ENCODE measurements at places on chromosomes 7 and 10. TPM values are rescaled to one million over a fixed set of nuclear protein-coding genes. Genes with fewer than 3 reads are reported as not detected.
A peak's percentile ranks its signal among the peaks of the same experiment; 100 is the strongest.

The RSPH10B2 gene
- polyA plus RNA-seq, result not detected

The SHH gene
- not detected for polyA plus RNA-seq

The LAMB4 gene
- polyA plus RNA-seq, result not detected

The HNRNPF gene
- 293 TPM for polyA plus RNA-seq

DNA sequence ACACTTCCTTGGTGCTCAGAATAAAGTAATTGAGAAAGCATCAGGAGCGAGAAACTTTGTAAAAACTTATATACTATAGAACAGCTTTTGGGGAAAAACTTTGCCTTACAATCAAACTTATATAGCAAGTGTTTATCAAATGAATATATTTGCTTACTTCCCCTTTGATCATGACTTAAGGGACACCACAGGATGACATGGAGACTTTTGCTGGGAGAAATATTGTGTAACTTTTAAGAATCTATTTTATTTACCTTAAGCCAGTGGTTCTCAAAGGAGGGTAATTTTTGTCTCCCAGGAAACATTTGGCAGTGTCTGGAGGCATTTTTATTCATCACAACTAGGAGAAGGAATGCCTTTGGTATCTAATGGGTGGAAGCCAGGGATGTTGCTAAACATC is 173.8 kb upstream of the HABP2 start:
- H3K4me1 ChIP-seq, result no peaks in the 10 kb centered on the region
- H3K27me3 ChIP-seq, result no peaks in the 10 kb centered on the region
- no peak for DNase-seq
- no peaks in the 10 kb centered on the region for H3K36me3 ChIP-seq

- no peaks in the 10 kb centered on the region for H3K27me3 ChIP-seq
- H3K4me3 ChIP-seq, result peak overlapping the region; percentile 75
- H3K27ac ChIP-seq, result no peak overlapping the region
- H3K36me3 ChIP-seq, result no peaks in the 10 kb centered on the region
Measured at GRCh38 chr7:114047889-114048288, 129.1 kb upstream of the PPP1R3A start.

DNA sequence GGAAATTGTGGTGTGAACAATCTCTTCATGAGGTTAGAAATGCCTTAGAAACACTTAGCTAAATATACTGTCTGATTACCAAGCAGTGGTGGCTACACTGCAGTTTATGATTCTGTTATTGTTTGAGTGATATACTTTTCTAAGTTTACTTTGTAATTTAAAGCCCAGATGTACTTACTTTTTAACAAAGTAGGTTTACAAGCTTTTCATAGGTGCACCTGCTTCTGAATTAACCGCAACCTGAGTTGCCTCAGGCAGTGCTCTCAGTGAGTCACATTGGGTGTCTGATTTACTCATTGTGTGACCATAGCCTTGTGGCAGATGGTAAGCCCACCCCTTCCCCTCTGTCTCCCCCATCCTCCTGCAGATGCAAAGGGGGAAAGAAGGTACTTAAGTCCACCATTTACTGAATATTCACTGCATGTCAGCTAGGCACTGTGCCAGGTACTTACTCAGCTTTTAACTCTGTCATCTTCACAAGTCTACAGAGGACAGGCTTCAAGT is 9.0 kb downstream of the MTURN start:
- H3K36me3 ChIP-seq, result no peaks in the 10 kb centered on the region
- H3K4me3 ChIP-seq, result no peak overlapping the region
- H3K27ac ChIP-seq, result no peak overlapping the region

GRCh38 chr10:113869789-113870188 is 15.3 kb downstream of the NHLRC2 start:
- H3K36me3 ChIP-seq, result peaks cover 8% of the 10 kb centered on the region
- no peaks in the 10 kb centered on the region for H3K4me1 ChIP-seq

Measured in CD4-positive, CD25-positive, alpha-beta regulatory T cell (primary cell).